ENCODE measurements at places on chromosomes 3 and 15.

DNA sequence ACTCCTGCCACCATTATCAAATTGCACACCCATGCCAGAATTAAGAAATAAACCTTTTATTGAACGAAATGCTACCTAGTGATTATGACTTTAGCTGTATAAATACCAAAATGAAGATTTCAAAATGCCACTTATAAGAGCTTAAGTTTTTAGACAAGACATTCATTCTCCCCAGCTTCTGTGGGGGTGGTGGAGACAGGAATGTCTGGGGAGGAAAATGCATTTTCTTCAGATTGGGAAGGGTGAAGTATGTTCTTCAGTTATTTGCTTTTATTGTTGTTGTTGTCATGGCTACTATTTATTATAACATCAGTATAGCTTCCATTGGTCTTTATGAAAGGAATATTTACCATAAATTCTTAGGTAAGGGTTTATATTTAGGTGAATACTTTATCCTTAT, 132.7 kb upstream of the GMNC start:
- DNase-seq = no peak

DNA sequence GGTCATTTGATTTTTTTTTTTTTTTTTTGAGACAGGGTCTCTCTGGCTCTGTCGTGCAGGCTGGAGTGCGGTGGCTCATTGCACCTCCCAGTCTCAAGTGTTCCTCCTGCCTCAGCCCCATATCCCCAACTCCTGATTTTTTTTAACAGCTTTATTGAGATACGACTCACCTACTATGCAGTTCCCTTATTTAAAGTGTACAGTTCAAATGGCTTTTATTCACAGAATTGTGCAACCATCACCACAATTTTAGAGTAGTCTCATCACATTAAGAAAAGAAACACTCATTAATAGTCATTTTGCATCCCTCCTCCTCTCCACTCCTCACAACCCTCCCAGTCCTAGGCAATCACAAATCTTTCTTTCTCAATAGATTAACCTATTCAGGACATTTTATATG, 1.9 kb upstream of the TRA2B start:
- DNase-seq = no peak

- DNase-seq = peak; percentile 35
These were observed 95.7 kb downstream of the CHDH start for GRCh38 chr3:53750253-53751210.

GRCh38 chr3:12954891-12955650, 113.7 kb upstream of the RPL32 start:
- peak; percentile 81 for DNase-seq

- no peak for DNase-seq
These were observed 4.3 kb downstream of the PRKCI start for GRCh38 chr3:170226426-170226960.

- DNase-seq = no peak
These were observed 309.5 kb downstream of the GAP43 start for GRCh38 chr3:115932807-115933206.

DNA sequence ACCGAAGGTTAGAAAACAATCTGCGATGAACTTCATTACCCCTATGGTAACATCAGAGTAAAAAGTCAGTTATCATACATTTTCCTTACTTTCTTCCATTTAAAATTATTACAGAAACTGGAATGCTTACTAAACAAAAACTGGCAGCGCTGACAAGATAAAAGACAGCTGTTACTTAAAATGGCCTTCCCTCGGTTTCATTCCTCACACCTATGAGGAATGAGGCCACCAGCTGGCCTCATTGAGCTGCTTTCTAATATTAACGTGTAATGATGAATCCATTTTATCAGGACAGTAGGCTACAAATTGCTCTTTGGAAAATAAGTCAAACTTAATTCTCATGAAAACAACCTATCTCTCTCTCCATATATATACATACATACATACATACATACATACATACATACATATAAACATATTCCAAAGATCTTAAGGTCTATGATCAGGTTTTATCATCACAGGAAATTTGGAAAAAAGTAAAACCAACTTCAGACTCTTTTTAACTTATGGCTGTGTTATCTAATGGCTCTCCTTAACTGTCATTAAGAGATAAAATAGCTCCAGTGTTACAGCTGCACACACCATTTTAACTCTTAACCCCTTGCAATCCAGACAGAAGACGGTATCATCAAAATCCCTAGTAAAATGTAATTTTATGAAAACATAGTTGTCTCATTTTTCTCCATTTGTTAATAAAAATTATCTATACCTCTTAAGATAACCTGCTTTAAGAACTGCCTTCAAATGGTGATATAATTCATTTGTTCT, 5.2 kb downstream of the CCNL1 start:
- DNase-seq = no peak

GRCh38 chr15:40234783-40235182, 4.1 kb upstream of the PAK6 start:
- DNase-seq = no peak
